ENCODE measurements at places on chromosomes 11 and 22. TPM values are rescaled to one million over a fixed set of nuclear protein-coding genes. Genes with fewer than 3 reads are reported as not detected.
A peak's percentile ranks its signal among the peaks of the same experiment; 100 is the strongest.

DNA sequence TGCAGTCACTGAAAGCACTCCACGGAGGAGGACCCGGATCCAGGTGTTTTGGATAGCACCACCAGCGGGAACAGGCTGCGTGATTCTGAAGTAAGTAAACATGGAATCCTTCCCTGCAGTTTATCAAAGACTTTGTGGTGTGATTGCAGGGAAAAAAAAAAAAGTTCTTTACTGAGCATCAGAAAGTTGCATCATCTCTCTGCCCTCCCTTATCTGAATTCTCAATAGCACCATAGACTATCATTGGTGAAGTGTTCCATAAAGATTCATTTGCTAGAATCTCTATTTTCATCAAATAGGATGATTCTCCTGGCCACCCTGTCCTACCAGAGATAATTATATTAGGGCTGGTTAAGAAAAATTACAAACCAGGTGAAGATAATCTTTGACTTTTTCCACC, 79.0 kb downstream of the SPON1 start:
- DNase-seq, result no peak

Gene MOV10L1
- 1.4 TPM for total RNA-seq

- DNase-seq, result no peak
Measured at GRCh38 chr11:116865696-116866095, 28.3 kb upstream of the APOA1 start.

Gene DBX1
- total RNA-seq, result not detected

DNA sequence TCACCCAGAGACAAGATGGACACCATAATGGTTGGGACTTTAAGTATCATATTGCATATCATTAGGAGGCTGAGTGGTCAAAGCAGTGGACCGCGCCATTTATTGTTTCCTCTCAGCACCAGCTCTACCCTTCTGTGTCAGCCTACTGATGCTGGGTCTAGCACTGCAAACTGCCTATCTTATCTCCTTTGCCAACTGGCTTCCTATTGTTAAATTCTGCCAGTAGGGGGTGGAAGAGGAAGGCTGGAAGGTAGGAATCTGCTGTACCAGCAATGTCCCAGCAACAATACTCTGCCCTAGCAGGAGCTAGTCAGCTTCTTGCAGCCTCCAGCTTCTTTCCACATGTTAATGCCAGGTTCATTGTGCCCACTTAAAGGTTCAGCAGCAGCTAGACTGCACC, 367.1 kb upstream of the PDGFD start:
- DNase-seq, result no peak

- DNase-seq, result no peak
Measured at GRCh38 chr11:44505581-44506054, 59.8 kb upstream of the CD82 start.

DNA sequence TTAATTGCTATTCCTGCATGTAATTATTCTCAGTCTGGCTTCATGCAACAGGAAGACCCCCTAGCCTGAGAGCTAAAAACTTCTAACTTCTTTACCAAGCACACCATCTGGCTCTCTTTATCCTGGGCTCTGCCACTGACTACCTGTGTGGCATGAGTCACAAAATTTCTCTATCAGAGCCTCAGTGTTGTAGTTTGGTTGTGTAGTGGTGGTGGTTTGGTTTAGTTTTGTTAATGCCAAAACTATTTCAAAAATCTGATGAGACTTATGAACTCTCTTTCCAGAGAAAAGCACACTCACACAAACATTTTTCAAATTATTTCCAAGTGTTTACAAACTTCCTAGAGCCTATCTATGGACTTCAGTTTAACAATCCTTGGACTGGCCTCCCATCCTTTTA, 7.5 kb upstream of the IL17RA start:
- no peak for DNase-seq

GRCh38 chr11:66072081-66072480, 2.0 kb downstream of the PACS1 start:
- peak; percentile 17 for DNase-seq

DNA sequence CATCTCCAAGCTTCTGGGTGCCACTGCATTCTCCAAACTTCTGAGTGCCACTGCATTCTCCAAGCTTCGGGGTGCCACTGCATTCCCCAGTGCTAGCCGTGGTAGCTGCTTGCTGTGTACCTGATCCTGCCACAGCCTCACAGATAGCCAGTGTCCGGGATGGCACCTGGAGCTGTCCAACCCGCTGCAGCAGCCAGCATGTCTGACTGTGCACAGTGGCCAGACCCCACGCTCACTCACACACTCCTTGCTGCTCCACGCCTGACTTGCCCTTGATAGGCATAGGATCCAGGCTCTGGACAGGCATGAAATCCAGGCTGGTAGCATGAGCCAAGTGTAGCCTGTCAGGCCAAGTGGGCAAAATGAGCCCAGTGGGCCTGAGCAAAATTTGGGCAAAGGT, 465.0 kb downstream of the GUCY1A2 start:
- DNase-seq, result no peak

DNA sequence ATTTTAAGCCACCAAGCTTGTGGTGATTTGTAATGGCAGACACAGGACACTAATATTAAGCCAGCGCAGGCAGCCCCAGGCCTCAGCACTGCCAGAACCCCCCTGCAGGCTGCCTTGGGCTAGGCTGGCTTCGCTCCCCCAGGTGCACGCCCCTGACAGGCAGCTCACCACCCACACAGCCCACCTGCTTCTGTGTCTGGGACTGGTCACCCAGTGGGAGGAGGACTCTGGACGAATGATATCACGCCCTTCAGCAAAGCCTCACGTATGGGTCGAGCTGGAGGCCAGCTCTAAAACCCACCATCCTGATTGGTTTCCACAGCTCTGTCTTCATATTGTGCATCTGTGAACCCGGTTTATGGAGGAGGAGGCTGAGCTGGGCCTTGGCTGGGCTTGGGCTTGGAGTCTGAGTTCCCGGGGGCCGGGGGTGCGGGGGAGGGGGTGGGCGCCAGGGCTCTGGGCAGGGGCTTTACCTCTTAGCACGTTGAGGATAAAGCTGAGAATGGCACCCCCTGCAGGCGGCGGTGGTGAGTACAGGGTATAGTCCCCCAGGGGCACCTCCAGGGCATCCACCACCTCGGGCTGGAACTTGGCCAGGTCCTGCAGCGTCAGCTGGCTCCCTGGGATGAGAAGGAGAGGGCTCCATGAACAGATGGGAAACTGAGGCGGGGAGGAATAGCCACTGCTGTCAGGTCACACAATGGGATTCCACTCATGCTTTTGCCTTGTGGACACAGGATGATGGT, 13.8 kb downstream of the GGT5 start:
- no peak for DNase-seq

Gene OR51B4
- total RNA-seq, result not detected

DNA sequence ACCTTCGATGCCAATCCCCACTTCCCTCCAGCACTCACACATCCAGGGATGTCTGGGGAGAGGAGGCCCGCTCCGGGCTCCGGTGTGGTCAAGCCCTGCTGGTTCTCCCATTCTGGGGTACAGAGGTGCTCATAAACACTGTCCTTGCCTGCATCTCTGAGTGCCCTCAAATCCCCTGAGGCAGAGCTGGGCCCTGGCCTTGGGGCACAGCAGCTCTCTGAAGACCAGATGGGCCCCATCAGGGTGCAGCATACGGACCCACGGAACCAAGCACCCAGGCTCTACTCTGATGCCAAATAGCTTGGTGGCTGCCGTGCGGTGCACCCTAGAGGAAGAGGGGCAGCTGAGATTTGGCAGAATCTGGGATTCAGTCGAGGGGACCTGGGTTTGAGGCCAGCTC, 35.7 kb upstream of the NNMT start:
- no peak for DNase-seq

GRCh38 chr11:76578654-76579055, 91.9 kb downstream of the LRRC32 start:
- no peak for DNase-seq

- peak; percentile 95 for DNase-seq
Measured at GRCh38 chr11:64803158-64803845, at the start of gene MAP4K2. TSS of gene MAP4K2 (minus strand) at chr11:64803214. CDS start at chr11:64803149, 65 bp downstream.

DNA sequence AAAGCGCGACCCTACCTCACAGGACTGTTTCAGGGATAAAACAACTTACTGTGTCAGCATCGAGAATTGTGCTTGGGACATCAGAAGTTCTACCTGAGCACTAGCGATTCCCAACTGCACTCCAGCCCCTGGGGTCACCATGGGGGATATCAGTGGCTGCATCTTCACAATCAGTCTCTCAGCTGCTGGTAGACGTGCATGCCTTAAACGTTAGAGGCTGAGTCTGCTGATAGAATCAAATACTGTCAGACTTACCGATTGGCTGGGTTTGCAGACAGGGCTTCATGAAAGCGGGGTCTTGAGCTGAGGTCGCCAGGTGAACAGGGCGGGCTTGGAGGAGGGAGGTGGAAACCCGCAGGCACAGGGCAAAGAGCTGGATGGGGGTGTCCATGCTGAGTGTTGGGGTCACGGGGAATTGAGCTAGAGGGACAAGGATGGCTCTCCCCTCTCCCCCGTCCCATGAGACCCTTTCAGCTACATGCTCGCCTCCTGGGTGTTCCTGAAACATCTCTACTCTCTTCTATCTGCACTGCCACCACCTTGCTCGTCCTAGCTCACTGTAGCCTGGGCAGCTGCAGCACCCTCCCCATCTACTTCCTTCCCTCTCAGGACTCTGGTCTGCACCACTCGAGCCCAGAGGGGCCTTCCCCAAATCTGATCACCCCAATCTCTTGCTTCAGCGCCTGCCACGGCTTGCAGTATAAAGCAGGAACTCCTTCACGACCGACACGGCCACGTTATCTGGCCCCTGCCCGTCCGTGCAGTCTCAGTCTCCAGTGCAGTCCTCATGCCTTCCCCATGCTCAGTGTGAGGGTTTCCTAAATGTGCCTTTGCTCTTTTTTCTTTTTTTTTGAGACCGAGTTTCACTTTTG, 43.5 kb downstream of the ST14 start:
- no peak for DNase-seq

DNA sequence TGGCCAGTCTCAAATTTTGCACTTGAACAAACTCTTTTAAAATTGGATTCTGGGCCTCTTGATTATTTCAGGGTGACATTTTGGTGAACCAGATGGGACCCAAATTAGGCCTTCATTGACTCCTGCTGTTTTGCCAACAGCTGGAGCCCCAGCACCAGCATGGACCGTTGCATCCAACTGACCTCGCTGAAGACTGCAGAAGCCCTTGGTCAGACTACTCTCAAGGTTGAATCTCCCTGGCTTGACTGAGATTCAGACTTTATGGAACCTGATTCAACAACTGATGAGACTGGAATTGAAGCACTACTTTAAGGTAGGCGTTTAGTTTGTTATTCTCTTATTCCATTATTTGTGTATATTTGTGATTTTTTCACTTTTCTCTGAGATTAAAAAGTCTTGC, 41.7 kb downstream of the NARS2 start:
- DNase-seq, result no peak

Gene KCNA4
- total RNA-seq, result not detected

DNA sequence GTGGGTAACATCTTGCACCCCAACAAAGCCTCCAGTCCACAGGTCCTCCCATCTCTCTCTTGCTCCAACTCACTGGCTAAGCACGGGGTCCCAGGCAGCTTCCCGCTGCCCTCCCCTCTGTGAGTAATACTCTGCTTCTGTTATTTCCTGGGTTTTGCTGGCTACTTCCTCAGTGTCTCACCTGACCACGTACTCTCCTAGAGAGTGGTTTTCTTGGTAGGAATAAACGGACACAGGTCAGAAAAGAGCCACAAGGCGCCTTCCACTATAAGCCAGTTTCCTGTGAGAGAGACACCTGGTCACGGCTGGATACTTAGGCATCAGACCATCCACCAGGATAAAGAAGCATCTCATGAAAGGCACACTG, 36.0 kb downstream of the ARRB1 start:
- no peak for DNase-seq

DNA sequence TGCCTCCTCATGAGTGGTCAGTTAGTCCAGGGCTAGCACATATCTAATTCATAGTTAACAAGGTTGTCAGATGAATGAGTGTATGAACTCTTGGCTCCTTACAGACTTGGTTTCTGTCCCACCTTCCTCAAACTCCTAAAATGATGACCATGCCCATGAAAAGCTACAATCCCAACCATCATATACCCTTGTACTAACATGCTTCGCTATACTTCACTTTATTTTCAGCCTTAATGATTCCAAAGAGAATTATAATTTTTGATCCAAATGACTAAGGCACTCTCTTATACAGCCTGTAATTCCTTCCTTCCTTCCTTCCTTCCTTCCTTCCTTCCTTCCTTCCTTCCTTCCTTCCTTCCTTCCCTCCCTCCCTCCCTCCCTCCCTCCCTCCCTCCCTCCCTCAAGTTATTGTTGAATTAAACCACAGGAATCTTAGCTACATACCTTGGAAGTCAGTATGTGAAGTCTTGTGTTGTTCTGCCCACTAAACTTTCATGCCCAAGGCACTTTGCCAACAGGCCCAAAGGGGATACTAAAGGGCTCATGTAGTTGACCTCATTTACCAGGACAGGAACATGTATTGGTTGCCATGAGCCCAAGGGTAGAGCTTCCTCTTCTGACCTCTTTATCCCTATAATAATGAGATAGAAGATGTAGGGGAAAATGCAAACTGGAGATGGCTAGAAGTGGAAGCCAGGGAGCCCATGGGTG, 37.4 kb downstream of the CALCA start:
- no peak for DNase-seq

Gene IGHMBP2
- 29.7 TPM for total RNA-seq

GRCh38 chr11:69293819-69294505, at the start of gene MYEOV:
TSS of gene MYEOV (plus strand) at chr11:69294155. CDS start at chr11:69295355, 1,200 bp downstream.
- no peak for DNase-seq

- peak; percentile 77 for DNase-seq
Measured at GRCh38 chr11:133835593-133836548, 9.4 kb downstream of the SPATA19 start.

Gene APOL3
- 10.1 TPM for total RNA-seq

- no peak for DNase-seq
Measured at GRCh38 chr11:62882431-62882749, 1.7 kb downstream of the SLC3A2 start.

- DNase-seq, result no peak
Measured at GRCh38 chr22:43442386-43443151, 30.8 kb downstream of the MPPED1 start.

Gene ACR
- total RNA-seq, result not detected

DNA sequence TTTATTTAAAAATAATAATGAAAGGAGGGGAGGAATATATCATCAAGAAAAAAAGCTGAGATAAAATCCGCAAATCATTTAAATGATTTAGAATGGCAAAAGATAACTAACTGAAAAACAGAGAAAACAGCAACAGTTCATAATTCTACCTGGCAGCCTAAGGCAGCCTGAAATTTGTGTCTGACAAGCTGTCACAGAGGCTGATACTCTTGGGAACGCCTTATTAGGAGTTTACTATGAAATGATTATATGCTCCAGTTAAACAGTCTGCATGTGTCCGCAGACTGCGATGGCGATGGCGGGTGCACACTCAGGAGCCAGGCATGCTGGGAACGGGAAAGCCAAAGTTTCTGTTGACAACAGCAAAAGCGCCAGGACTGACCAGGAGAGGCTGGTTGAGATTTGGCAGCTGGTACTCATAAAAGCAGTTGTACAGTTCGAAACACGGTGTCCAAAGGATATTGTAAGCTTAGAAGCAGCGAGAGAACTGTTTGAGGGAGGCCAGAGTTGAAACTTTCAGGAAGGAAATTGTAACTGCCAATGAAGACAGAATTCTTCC, 172.9 kb upstream of the MPPED2 start:
- DNase-seq, result no peak

- no peak for DNase-seq
Measured at GRCh38 chr11:613369-613968, 2.3 kb downstream of the IRF7 start.

Gene DNAL4
- 17.0 TPM for total RNA-seq

- no peak for DNase-seq
Measured at GRCh38 chr22:24106385-24107381, 74.6 kb upstream of the SUSD2 start.
